Aortic smooth muscle cell (primary cell): ENCODE measurements at places on chromosomes 3 and 15. TPM values are rescaled to one million over a fixed set of nuclear protein-coding genes. Genes with fewer than 3 reads are reported as not detected.

PLCB2 gene
- total RNA-seq: 0.19 and 0.53 TPM in 2 replicates

TRIM42 gene
- not detected in 2 replicates for total RNA-seq

TPM1 gene
- total RNA-seq: 822 and 1,004 TPM in 2 replicates

ITIH3 gene
- 1.1 and 2.8 TPM in 2 replicates for total RNA-seq

SCN11A gene
- total RNA-seq: 0.06 and 0.13 TPM in 2 replicates

KATNBL1 gene
- total RNA-seq: 28.7 and 33.4 TPM in 2 replicates

MYLK gene
- 234 and 338 TPM in 2 replicates for total RNA-seq

MKRN2 gene
- 26.4 and 29.2 TPM in 2 replicates for total RNA-seq
